ENCODE measurements at places on chromosomes 5 and 9.
A peak's percentile ranks its signal among the peaks of the same experiment; 100 is the strongest.

GRCh38 chr9:128304136-128304970 lies 17.9 kb downstream of the TRUB2 start:
- peaks cover 17% of the 10 kb centered on the region for H3K36me3 ChIP-seq
- no peak for DNase-seq
- no peaks in the 10 kb centered on the region for H3K4me1 ChIP-seq
- H3K4me3 ChIP-seq: no peak overlapping the region
- H3K27me3 ChIP-seq: no peaks in the 10 kb centered on the region

- DNase-seq: peak; percentile 78
- H3K36me3 ChIP-seq: no peaks in the 10 kb centered on the region
- peaks cover 68% of the 10 kb centered on the region for H3K27me3 ChIP-seq
Measured at GRCh38 chr5:75053304-75054133, 1.2 kb upstream of the GCNT4 start.

DNA sequence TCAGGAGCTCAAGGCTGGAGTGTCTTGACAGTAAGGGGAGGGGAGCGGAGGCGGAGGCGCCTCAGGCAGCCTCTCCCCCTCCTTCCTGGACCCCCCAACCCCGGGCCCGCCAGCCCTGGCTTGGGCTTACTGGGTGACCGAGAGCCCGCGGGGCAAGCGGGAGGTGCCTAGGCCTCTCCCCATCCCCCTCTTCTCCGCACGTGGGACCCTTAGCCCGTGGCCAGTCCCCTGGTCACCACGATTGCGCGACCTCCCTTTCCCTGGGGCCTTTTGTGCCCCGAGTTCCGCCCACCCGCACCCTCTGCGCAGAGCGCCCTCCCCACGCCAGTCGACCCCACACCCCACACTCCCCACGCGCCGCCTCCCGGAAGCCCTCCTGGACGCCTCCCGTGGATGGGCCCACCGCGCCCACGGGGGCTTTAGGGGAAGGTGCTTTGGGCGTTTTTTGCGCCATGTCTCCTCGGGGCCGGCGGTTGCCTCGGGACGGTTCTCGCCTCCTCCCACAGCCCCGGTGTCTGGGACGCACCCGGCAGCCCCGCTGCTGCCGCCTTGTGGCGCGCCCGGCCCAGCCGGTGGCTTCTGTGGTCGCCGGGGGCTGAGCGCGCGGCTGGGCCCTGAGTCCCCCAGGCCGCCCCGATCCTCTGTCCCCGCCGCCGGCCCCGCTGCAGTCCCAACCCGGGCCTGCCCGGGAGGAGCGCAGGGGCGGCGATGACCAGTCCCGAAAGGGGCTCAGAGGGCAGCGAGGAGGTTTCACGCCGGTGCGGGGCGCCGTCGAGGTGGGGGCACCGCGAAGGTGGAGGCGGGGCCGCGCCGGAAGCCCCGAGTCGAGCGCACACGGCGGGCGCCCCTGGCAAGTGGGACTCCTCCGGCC lies 3.2 kb downstream of the TOR4A start:
- H3K27me3 ChIP-seq: no peaks in the 10 kb centered on the region
- H3K4me1 ChIP-seq: peaks cover 62% of the 10 kb centered on the region
- H3K36me3 ChIP-seq: peaks cover 55% of the 10 kb centered on the region
- no peak overlapping the region for H3K4me3 ChIP-seq
- no peak overlapping the region for H3K27ac ChIP-seq

DNA sequence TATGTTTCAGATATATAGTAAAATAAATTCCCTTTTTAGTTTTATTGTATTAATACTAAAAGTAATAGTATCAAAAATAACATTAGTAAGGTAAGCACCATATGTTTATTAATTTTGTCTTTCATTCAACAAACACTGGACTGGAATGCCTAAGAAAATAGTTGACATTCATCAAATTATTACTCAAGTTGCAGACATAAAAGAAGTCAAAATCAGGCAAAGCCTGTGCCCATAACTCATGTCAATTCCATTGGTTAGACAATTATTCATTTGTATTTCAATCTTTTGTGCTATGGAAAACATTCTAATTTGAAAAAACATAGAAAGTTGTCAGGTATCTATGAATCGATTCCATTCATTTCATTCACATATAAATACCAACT lies 158.9 kb downstream of the CEMIP2 start:
- no peaks in the 10 kb centered on the region for H3K36me3 ChIP-seq
- no peaks in the 10 kb centered on the region for H3K27me3 ChIP-seq
- DNase-seq: no peak
- no peak overlapping the region for H3K4me3 ChIP-seq
- no peak overlapping the region for H3K27ac ChIP-seq
- no peaks in the 10 kb centered on the region for H3K4me1 ChIP-seq

DNA sequence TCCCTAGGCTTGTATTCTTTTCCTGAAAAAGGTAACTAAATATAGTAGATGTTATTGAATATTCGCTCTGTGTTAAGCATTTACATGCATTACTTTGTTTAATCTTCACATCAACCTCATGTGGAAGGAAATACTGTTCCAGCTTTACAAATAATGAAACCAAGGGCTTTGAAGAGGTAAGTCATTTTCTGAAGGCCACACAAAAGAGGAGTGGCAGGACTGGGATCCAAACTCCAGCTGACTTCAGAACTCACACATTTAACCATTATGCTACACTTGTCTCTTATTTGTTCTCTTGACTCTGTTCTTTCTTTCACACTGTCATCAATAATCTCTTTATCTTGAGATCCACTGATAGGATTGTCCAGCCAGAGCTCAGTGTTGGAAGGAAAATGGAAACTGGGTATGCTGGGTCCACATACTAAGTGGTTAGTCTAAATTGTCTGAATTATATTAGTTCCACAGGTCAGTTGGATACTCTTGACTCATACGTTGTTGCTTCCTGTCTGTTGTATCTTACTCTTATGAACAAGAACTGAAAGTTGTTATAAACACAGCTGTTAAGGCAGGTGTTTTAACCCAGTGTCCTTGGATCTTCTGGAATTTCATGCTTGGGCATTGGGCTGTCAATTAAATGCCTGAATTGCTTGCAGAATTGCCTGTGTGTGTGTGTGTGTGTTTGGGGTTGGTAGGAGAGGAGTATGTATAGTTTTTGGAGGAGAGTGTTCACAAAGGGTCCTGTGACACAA lies 65.6 kb downstream of the TLE4 start:
- H3K27me3 ChIP-seq: no peaks in the 10 kb centered on the region
- H3K27ac ChIP-seq: no peak overlapping the region

DNA sequence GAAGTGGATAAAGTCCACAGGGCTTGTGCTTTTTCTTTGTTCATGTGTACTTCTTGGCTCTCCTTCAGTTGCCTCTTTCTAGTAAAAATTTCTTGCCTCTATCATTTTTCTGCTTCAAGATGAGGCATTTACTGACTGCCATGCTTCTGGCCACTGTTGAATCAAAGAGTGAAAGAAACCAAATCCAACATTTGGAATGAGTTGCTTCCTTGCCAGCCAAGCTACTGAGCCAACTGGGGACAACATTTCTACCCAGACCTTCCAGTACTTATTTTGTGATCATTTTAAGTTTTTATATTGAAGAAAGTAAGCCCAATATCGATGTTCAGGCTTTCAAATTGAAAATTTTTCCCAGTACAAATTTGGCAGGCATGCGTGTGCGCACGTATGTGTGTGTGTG lies 73.2 kb downstream of the SNCAIP start:
- no peak overlapping the region for H3K4me3 ChIP-seq
- no peaks in the 10 kb centered on the region for H3K36me3 ChIP-seq
- H3K27ac ChIP-seq: no peak overlapping the region
- no peaks in the 10 kb centered on the region for H3K4me1 ChIP-seq
- DNase-seq: no peak

DNA sequence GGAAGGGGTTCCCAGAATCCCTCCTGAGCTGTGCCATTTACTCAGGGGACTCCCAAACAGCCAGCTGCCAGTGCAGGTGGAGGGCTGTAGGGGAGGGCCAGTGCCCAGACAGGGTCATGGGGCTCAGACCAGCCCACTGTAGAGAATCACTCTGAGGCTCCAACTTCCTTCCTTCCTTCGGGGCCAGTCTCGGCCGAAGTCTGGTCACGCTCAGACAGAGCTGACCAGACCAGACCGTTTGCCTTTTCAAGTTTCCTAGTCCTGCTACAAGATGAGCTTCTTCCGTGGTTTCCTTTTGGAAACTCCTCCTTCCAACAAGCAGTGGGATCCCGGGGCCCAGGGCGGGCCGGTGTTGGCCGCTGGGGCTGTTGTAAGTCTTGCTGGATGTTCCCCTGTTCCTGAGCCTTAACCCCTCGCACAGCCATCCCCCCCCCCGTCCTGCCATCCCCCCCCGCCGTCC lies 52.6 kb downstream of the SAR1B start:
- no peaks in the 10 kb centered on the region for H3K27me3 ChIP-seq
- H3K4me1 ChIP-seq: no peaks in the 10 kb centered on the region
- DNase-seq: no peak
- H3K36me3 ChIP-seq: peaks cover 46% of the 10 kb centered on the region

- H3K4me1 ChIP-seq: peaks cover 31% of the 10 kb centered on the region
- H3K4me3 ChIP-seq: no peak overlapping the region
- H3K36me3 ChIP-seq: no peaks in the 10 kb centered on the region
Measured at GRCh38 chr9:136516191-136516654, 29.6 kb downstream of the NOTCH1 start.

- H3K4me1 ChIP-seq: no peaks in the 10 kb centered on the region
- H3K27me3 ChIP-seq: no peaks in the 10 kb centered on the region
- no peak for DNase-seq
- no peak overlapping the region for H3K27ac ChIP-seq
Measured at GRCh38 chr5:95895251-95895650, 66.4 kb downstream of the ELL2 start.

All from left lung (tissue), 14 donors.